Placental epithelial cell (primary cell): ENCODE measurements at places on chromosomes 7 and 10. TPM values are rescaled to one million over a fixed set of nuclear protein-coding genes. Genes with fewer than 3 reads are reported as not detected.

SYPL1 gene
- total RNA-seq: 40.6 and 48.7 TPM in 2 replicates

RADIL gene
- under 0.01 TPM in 1 of 2 replicates, not detected in the other for total RNA-seq

ZNF239 gene
- total RNA-seq: 3.5 and 4.4 TPM in 2 replicates

VPS26A gene
- 21.7 and 22.0 TPM in 2 replicates for total RNA-seq

CNNM1 gene
- under 0.01 TPM in 2 replicates for total RNA-seq

ELMO1 gene
- total RNA-seq: not detected in 2 replicates

MAP3K8 gene
- 3.5 and 4.7 TPM in 2 replicates for total RNA-seq

FFAR4 gene
- total RNA-seq: not detected in 2 replicates

RNLS gene
- 5.5 and 10.2 TPM in 2 replicates for total RNA-seq

AKR1C4 gene
- total RNA-seq: not detected in 2 replicates

SPDYE2B gene
- total RNA-seq: not detected in 2 replicates

TSPAN33 gene
- under 0.01 and 0.65 TPM in 2 replicates for total RNA-seq

LOXL4 gene
- total RNA-seq: 3.8 and 5.5 TPM in 2 replicates

OR2A12 gene
- total RNA-seq: not detected in 2 replicates

RNF148 gene
- total RNA-seq: 4.3 and 36.5 TPM in 2 replicates

PCDH15 gene
- not detected in 2 replicates for total RNA-seq

GCK gene
- total RNA-seq: under 0.01 and 0.33 TPM in 2 replicates

SPDYE8 gene
- total RNA-seq: 0.43 TPM in 1 of 2 replicates, not detected in the other

SSC4D gene
- 1.6 and 6.3 TPM in 2 replicates for total RNA-seq

UPK3BL2 gene
- total RNA-seq: 12.2 and 20.2 TPM in 2 replicates

TIMM23B gene
- 9.0 and 11.9 TPM in 2 replicates for total RNA-seq

MOGAT3 gene
- not detected in 2 replicates for total RNA-seq

AOAH gene
- 0.22 and 0.79 TPM in 2 replicates for total RNA-seq

PSMG3 gene
- total RNA-seq: 20.0 and 33.1 TPM in 2 replicates

C7orf57 gene
- 0.11 and 0.39 TPM in 2 replicates for total RNA-seq

VIM gene
- 2,021 and 2,875 TPM in 2 replicates for total RNA-seq

HOGA1 gene
- total RNA-seq: 0.98 and 1.2 TPM in 2 replicates

AEBP1 gene
- 1.4 and 5.5 TPM in 2 replicates for total RNA-seq

CTTNBP2 gene
- 0.39 and 0.43 TPM in 2 replicates for total RNA-seq

ACTR3C gene
- 13.7 and 16.8 TPM in 2 replicates for total RNA-seq

HOXA9 gene
- total RNA-seq: not detected in 2 replicates

CTNNA3 gene
- under 0.01 and 0.76 TPM in 2 replicates for total RNA-seq

TMEM130 gene
- not detected in 2 replicates for total RNA-seq

WEE2 gene
- total RNA-seq: not detected in 2 replicates

MRLN gene
- not detected in 2 replicates for total RNA-seq

ZNF736 gene
- total RNA-seq: 6.6 and 14.9 TPM in 2 replicates

RET gene
- total RNA-seq: under 0.01 and 0.11 TPM in 2 replicates

ZNF425 gene
- total RNA-seq: 6.7 and 9.0 TPM in 2 replicates

ERVW-1 gene
- not detected in 2 replicates for total RNA-seq

CCDC3 gene
- total RNA-seq: 0.11 and 0.39 TPM in 2 replicates

CRYGN gene
- not detected in 2 replicates for total RNA-seq

NUP42 gene
- total RNA-seq: 18.9 and 19.2 TPM in 2 replicates

BMI1 gene
- 42.7 and 56.5 TPM in 2 replicates for total RNA-seq
